Stimulated activated CD4-positive, alpha-beta T cell treated with anti-CD3 and anti-CD28 coated beads, TNF-alpha, amount 100 ng/mL, for 24 hours (primary cell): ENCODE measurements at places on chromosomes 12 and 14.

DNA sequence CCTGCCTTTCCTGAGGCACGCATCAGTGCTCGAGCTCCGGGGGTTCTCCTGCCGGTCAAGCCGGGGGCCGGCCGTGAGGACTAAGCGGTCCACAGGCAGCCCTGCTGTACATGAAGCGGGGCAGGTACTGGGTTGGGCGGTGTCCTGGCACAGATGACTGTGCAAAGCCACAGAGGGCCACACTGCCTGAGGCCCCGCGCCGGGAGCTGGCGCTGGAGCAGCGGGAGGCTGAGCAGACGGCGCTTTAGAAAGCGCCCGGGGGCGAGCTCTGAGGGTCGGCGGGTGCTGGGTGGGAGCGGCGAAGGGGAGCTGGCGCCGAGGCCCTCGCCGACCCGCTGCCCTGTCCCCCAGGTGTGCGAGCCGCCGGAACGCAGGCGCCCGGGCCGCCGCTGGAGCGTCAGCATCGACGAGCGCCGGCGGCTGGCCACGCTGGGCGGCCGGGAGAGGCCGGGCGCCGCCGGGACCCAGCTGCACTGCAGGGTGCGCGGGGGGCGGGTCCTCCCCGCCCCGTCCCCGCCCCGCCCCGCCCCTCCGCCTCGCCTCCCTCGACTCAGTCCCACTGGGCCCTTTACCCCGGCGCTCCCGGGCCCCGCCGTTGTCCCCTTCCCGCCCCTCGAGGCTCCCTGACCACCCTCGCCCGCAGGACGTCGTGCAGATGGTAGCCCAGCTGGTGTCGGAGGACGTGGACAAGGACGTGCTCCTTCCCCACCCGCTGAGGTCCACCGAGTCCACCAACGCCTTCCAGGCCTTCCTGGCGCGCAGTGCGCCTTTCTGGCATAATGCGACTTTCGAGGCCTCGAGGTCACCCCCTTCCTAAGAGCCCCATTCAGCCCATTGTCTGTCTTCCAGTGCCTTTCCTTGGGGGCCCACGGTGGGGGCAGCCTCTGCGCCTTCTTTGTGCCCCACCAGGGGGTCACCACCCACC is 8.3 kb upstream of the MTA1 start:
- no peak for DNase-seq

DNA sequence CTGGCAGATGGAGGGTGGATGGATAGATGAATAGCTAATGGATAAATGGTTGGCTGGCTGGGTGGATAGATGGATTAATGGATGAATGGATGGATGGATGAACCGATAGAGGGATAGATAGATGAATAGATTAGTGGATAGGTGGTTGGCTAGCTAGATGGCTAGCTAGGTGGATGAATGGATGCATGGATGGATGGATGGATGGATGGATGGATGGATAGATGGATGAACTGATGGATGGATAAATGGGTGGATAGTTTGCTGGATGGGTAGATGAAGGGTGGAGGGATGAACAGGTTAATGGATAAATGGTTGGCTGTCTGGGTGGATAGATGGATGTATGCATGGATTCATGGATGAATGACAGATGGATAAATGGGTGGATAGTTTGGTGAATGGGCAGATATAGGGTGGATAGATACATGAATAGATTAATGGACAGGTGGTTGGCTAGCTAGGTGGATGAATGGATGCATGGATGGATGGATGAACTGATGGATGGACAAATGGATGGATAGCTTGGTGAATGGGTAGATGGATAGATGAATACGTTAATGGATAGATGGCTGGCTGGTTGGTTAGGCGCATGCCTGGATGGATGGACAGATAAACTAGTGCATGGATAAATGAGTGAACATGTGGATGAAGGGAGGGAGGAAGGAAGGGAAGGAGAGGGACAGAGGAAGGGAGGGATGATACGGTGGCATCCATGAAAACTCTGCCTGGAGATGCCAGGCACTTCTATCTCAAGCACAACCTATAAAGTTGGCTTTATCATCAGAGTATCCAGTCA is 8.1 kb downstream of the SERPINA9 start:
- DNase-seq, result no peak

GRCh38 chr14:24361326-24361725 is 6.7 kb upstream of the NFATC4 start:
- no peak for DNase-seq

DNA sequence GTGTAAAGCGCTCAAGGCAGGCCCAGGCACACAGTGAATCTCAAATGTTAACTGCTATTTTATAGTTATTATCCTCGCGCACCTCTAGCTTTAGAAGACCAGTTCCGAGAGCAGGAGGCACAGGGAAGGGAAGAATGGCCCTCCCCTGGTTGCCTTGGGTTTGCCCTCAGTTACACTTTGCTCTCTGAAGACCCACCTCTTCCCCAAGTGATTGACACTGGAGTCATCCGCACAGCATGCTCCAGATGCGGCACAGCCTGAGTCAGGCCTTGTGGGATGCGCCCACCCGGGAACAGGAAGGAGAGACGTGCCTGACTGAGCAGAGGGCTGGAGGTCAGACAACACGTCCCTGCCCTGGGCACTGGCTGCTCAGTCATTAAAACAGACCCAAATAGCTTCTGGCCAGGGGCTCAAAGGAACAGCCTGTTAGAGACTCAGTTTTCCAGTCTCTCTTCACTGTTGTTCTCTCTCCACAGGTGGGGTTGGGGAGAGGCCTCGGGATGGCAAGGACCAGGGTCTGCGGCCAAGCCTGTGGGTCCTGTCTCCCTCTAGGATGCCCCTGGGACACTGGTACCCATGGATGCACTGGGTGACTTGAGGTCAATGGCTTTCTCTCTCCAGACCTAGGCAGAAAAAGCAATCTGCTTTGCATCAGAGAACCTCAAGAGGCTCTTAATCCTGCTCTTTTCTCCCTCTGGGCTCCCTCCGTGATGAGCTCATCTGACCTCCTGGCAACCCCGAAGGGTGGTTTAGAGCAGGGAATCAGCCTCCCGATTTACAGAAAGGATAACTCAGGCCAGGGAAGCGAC is 13.6 kb upstream of the MLXIP start:
- no peak for DNase-seq

- DNase-seq, result no peak
Observed at GRCh38 chr12:67981287-67982162, 7.7 kb upstream of the IFNG-AS1 start.

DNA sequence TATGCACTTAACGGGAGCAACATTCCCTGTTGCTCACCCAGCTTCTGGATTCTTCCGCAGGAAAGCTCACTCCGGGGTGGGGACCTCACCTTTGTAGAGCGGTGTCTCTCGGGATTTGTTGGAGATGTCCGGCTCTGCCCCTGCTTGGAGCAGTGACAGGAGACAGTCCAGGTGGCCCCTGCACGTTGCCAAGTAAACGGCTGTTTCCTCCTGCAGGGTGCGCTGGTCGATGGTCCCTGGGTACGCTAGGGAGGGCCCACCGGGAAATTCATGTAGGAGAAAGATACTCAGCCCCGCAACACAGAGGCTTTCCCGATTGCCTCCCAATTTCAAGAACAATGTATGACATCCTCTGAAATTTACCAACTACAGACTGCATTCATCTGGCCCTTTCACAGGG is 23.1 kb downstream of the ASB2 start:
- no peak for DNase-seq

GRCh38 chr14:69917287-69917686 is 38.1 kb downstream of the SMOC1 start:
- no peak for DNase-seq

DNA sequence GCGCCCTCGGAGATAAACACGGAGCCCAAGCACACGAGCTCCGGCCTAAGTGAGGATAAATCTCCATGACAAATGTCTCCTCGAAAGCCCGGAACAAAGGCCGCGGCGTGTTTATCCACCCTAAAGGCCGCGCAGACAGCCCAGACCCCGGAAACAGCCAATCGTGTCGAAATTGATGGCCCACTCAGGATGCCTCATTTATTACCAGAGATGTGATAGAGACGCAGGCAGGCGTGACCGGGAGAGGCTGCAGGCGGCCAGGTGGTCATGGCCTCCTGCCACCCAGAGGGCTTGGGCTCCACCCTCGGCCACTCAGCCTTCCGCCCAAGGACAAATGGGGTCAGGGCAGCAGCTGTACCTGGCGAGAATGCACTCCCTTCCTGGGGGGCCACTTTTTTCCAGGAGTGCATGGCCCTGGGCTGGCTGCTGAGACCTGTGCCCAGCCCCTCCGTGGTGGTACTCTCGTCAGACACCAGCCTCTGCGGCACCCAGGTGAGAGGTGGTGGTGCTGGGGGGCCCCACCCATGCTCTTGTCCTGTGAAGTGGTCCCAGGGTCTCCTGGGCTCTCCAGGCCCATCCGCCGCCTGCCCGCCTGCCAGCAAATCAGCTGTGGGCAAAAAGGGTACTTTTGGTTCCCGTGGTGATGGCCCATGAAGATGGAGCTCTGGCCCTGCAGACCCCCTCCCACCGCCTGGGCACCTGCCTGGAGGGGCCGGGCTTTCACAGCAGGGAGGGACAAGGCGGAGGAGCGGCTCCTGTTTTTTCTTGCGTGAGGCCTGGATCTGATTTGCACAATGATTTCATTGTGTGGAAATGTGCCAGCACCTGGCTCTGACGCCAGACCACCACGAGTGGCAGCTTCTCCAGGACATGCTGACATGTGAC is 211.5 kb upstream of the C14orf180 start:
- no peak for DNase-seq
